Activated T-cell treated with anti-CD3 and anti-CD28 coated beads, Interleukin-2, amount 50 U/mL, for 24 hours (primary cell): ENCODE measurements at places on chromosomes 4 and X.

- no peak for DNase-seq
Observed at GRCh38 chr4:110610940-110611831, 11.7 kb downstream of the PITX2 start.

DNA sequence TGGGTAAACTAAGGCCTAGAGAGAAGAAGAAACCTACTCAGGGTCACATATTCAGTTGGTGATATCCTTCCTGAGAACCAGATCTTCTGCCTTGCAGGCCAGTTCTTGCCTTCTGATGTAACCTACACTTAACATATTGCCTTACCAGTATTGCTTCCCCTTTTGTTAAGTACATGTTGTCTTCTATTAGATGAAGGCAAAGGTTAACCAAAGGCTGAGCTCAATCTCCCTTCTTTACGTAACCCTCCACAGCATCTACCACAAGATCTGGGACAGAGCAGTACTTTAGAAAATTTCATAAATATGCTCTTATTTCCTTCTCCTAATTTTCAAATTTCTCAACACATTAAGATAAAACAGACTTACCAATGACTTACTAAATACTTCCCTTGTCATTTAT, 474.4 kb downstream of the SH2D1A start:
- no peak for DNase-seq

DNA sequence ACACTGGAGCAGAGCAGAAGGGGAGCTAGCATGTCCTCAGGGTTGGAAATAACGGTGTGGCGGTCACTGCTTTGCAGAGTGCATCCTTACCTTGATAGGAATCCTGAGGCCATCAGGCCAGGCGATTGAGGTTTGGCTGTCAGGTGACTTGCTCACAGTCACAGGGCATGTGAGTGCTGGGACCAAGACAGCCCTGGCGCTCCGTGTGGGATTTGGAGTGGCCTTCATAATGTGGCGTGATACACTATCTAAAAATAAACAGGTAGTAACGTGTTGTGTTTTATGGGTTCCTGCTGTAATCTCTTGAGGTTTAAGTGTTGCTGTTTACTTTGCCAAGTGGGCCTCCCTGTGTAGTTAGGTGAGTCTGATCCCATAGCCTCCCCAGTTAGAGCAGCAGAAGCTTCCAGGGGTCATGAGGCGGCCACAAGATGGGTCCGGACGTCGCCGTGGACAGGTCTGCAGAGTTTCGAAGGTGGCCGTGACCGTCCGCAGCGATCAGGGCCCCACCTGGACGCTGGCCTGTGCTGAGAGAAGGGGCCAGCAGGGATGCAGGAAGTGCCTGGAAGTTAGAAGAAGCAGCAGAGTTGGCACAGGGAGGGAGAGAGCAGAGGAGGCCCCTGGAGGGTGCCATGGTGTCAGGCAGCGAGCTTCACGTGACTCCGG, 27.7 kb downstream of the RGS12 start:
- peak; percentile 5 for DNase-seq

DNA sequence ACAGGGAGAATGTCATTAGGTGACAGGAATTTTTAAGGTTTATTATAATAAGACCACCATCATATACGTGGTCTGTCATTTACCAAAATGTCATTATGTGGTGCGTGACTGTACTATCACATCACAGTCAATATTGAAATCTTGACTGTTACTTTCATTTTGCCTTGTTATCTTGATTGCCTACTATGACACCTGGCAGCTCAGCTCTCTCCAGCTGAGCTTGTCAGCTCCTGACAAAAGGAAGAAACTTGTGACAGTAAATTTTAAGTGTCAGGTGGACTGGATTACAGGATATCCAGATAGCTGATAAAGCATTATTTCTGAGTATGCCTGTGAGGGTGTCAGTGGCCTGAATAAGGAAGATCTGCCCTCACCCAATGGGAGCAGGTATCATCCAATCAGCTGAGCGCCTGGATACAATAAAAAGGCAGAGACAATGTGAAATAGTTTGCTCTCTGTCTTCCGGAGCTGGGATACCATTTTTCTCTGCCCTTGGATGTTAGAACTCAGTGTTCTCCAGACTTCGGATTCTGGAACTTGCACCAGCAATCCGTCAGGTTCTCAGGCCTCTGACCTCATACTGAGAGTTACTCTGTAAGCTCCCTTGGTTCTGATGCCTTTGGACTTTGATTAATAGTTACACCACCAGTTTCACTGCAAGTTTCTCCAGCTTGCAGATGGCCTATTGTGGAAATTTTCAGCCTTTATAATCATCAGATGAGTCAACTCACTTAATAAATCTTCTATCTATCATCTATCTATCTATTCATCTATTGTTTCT, 1454.7 kb upstream of the IGFBP7 start:
- DNase-seq = no peak
